Ammon's horn (tissue), 1 donor: ENCODE measurements at places on chromosomes 3 and 15.

- no peak for DNase-seq
These were observed 90.8 kb downstream of the LRIG1 start for GRCh38 chr3:66409771-66410754.

DNA sequence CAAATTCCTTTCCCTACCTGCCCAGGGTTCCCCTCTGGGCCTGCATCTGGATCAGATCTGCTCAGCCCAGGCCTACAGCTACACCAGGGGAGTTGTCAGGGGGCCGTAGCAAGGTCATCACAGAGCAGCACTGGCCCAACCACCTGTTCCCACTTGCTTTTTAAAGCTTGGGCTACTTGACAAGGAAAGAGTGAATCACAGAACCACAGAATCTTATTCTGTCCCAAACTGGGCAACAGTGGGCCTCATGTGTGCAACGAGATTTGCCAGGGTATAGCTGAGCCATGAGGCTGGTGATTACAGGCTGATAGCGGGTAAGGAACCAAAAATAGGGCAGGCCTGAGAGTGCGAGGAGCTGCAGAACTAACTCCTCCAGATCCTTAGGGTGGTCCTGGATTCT is 66.7 kb downstream of the MYLK start:
- DNase-seq = no peak

- peak; percentile 28 for DNase-seq
These were observed 786.4 kb downstream of the MCTP2 start for GRCh38 chr15:95017666-95018328.

- DNase-seq = no peak
These were observed 40.0 kb downstream of the NME9 start for GRCh38 chr3:138289701-138290100.

DNA sequence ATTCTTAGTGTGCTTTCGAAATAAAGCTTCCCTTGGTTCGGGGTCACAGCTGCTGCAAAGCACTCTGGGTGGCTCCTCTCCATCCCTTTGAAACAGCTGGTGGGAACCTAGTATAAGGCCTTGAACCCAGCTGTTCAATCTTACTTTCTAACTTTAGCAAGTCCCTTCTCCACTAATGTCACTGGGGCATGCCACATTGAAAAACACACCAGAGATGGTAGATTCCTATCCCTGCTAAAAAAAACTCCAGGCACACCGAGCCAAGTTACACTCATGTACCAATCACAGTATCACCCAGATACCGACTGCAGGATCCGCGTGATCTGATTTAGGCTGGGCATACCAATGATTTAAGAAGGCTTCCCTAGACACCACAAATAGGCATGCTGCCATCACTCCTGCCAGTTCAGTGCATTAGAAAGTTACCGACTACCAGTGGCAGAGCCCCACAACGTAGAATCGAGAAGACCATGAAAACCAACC is 65.0 kb downstream of the WWTR1 start:
- no peak for DNase-seq

DNA sequence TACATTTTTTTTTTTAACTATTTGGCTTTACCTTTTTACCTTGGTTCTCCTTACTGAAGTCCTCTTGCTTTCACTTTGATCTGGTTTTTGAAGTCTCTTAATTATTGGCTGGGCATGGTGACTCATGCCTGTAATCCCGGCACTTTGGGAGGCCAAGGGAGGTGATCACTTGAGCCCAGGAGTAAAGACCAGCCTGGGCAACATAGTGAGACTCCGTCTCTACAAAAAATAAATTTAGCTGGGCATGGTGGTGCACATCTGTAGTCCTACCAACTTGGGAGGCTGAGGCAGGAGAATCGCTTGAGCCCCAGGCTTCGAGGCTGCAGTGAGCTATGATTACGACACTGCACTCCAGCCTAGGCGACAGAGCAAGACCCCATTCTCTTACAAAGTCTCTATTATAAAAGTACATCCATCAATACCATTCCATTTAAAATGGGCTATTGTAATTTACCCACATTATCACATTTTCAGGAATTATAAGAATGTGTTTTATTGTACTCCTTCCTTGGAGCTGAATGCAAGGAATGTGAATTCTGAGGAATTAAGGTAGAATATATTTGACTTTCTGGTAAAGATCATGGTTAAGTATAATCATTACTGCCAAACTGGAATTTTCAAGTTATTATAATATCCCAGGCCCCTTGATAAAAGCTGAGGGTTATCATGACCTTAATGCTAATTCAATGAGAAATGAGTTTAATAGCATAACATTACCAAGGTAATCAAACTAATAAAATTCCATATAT is 49.0 kb downstream of the MSL2 start:
- no peak for DNase-seq

GRCh38 chr3:179068779-179069530 is 2.7 kb downstream of the ZMAT3 start:
- DNase-seq = peak; percentile 42

- DNase-seq = no peak
These were observed 129.1 kb downstream of the ASB7 start for GRCh38 chr15:100731267-100732152.

DNA sequence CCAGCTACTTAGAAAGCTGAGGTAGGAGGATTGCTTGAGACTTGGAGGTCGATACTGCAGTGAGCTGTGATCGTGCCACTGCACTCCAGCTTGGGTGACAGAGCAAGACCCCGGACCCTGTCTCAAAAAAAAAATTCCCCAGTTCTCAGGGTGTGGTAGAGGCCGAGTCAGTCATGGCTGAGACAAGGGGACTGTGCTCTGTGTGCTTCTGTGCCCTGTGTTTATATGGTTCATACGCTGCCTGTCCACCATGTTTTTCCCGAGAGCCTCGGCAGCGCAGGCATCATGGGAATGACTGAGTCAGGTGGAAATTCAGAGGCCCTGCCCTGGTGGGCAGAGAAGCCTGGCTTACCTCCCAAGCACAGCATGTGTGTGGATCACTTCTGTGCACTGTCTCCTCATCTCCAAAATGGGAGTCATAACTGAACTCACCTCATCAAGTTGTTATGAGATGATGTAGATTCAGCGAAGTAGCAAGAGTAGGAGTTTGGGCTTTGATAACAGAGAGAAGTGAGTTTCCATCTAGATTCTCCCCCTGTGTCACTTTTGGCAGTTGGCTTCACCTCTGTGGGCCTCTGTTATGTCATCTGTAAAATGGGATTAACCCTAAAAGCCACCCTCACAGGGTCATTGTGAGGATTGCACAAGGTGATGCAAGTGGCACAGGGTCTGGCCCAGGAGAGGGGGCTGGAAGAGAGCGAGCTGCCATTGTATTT is 56.9 kb downstream of the FLNB start:
- no peak for DNase-seq

DNA sequence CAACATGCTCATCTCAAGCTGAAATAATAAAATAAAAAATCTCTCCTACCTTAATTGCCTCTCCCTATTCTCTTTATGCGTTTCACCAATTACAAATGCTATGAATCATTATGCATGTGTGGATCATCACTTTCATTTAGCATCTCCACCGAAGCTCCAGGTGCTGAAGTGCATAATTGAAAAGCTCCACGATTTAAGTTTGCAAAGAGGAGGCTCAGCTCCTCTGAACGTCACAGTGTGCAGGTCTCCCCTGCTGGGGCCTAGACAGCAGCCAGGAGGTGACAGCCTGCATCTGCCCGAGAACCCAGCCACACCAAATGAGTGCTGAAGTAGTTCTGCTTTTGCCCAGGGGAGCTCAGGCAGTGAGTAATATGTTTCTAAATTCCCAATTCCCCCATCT is 60.5 kb upstream of the GLCE start:
- DNase-seq = no peak

DNA sequence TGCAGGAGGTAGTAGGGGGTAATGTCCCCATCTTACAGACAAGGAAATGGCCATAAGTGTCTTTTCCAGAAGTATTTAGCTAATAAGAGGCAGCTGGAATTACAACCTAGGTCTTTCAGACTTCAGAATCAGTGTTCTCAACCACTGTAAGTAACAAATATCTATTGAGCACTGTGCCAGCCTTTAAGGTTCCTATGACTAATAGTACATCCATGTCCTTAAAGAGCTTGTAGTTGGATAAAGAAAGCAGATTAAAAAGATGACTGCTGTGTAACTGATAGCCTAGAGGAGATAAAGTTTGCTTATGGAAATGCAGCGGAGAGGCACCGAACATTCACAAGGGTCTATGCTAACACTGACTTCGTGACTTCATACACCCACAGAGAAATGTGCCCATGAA is 136.0 kb downstream of the KCNMB2 start:
- no peak for DNase-seq

- DNase-seq = peak; percentile 52
These were observed 108.8 kb upstream of the CCDC54 start for GRCh38 chr3:107268469-107268868.

- no peak for DNase-seq
These were observed 894.3 kb downstream of the OTOL1 start for GRCh38 chr3:162390891-162391290.

DNA sequence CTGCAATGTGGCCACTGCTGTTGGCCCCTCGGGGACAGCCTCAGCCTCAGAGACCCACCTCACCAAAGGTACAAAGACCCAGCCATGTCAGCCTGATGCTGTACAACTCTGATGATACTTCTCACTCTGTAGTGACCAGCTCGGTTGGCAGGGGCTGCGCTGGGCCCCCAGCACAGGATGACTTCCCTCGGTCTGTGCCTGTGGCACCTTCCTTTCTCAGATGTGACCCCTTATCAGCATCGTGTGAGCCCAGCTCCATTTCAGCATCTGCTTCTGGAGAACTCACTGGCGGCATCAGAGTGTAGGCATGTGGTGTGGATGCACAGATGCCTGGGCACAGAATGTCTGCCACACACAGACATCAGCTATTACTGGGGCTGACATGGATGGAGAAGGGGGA is 25.1 kb upstream of the CTXND1 start:
- DNase-seq = no peak

DNA sequence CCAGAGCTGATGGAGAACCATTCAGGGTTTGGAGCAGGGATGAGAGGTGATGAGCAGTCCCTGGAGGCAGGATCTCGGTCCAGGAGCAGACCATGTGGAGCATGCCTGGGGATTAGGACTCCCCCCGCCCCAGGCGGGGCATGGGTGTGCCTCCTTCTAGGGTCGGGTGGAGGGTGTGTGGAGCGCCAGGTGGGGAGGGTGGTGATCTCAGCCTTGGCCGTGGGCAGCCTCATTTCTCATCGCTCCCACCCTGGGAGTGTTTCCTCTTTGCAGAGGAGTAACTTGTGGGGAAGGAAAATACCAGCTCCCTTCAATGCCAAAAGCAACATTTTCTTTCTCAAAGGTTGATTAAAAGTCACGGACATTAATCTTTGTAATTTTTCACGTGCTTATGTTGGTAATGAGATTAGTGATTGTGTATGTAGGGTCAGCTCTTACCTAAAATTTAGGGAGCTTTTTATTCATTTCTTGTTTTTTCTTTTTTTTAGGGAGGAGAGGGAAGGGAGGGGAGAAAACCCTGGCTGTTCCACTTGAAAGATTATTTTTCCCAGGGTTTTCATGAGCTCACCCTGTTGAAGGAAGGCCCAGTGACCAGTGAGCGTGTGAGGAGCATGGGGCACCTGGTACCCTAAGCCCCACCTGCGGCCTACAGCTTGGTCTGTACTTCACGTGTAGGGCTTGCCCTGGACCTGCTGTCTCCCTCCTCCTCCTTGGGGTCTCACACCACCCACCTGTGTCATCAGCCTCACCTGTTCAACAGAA is 11.0 kb downstream of the FBLN2 start:
- no peak for DNase-seq

DNA sequence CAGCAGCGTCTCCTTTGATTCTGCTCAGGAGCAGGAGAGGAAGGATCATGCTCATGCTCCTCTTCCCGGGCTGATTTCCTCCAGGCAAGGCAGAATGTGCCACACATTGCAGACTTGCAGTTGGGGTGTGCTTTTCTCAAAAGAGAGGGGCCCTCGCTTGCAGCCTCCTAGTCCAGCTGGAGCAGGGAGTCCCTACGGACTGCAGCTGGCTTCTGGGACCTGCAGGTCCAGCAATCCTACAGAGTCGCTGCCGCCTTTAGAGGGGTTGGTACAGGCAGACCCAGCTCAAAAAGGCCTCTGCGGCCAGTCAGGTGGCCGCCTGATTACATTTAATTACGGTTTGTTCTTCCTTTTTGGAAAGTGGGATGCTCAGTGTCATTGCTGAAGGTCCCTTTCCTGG is 173.9 kb downstream of the NSMCE3 start:
- no peak for DNase-seq

DNA sequence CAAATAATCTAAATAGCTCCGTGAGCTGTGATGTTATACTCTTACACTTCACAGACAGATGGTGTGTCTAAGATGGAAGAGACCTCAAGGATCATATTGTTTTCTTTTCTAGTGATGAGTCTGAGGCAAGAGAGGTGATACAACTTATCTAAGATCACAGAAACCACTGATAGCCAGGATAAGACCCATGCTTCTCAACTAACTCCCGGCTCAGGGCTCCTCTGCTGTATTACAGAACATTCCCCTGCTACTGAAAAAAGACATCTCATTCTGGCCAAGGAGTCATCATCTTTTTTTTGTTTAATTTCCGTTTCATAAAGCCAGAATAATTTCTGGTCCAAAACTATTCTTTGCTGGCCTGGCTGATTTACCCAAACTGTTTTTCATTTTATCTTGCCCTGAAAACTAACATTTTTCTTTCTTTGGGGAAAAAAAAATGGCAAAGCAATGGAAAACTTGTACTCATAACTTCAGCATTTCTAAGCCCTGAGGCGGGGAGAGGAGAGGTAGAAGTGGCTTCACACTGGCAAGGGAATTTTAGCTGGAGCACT is 46.9 kb upstream of the GAP43 start:
- no peak for DNase-seq

DNA sequence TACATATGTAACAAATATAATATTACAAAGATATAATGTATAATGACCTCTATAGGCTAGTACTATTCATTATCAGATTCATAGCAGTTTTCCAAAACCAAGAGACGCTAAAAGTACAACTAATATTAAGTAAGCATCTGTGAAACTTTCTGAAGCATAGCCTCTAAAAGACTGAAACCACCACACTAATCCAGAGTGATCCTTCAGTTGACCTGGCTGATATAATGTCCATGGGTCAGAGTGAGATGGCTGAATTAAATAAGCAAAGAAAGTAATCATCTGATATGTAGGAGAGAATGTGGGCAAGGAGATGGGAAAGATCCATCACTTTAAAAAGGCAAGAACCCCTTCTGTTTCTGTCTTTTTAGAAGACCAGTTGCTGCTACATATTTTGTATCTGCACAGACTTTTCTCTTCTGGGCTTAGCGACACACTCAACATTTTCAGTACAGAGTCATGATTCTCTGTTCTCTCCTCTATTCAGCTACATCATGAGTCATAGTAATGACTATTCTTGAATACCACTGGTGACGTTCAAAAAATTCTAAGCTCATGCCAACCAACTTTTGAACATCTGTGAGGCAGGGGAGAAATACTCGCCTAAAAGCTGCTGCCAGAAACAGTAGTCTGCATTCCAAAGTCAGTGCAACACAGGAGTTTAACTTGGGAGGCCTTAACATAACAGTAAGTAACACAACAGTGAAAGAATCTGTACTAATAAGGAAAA is 149.6 kb downstream of the MAGI1 start:
- peak; percentile 33 for DNase-seq
